Breast epithelium (tissue), 4 donors: ENCODE measurements at places on chromosomes 3 and 15. TPM values are rescaled to one million over a fixed set of nuclear protein-coding genes. Genes with fewer than 3 reads are reported as not detected.

RETNLB gene
- total RNA-seq, result not detected

DNA sequence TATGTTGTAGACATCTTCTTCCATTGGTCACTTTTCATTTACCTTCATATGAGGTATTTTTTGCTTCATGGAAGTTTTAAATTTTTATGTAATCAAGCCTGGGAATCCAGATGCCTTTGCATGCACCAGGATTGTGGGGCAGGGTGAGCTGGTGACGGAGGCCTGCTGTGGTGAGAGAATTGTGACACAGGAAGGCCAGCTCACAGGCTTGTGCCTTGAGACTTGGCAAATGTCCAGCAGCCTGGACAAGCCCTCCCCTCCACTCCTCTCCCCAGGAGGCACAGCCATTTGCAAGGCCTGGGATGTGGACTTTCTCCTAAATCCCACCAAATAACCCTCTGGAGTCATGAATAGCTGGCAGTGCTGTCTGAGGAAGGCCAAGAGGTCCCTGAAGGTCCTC lies 67.4 kb downstream of the RHCG start:
- no peak for DNase-seq

DNA sequence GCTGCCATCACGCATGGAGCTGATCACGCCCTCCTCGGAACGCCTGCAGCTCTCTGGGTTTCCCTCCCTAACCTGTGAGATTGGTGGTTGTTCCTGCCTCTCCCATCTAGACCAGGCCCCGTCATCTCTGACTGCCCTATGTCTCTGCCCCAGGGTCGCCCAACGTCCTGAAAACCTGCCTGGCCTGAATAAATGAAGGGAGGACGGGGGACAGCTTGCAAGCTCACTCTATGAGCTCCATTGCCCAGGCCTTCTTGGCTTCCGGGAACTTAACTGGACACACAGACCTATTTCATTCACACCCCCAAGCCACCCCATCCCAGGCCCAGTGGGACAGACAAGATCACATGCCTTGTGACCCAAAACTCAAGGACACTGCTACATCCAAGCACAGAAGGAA lies 274.2 kb downstream of the XXYLT1 start:
- DNase-seq, result no peak

GRCh38 chr15:73687351-73687750 lies 3.2 kb downstream of the CD276 start:
- no peak for DNase-seq

DNA sequence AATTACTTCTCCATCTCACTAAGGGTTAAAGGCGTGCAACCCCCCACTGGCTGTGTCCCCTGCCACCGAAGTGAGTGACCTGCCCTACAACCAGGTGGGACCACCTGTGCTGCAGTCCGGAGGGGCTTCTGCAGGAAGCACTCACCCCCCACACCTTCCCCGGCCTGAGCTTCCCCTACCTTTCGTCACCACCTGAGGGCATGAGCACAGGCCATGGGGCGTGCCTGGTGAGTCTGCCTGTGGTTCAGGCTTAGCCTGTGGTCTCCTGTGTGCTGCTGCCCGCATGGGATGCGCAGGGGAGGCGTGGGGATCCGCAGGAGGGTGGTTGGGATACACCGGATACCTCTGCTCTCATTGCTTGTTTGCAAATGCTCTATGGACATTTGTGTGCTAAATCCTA lies 46.0 kb downstream of the KLHL25 start:
- peak; percentile 37 for DNase-seq

- DNase-seq, result no peak
Measured at GRCh38 chr3:181344331-181344730, 354.8 kb upstream of the DNAJC19 start.

DNA sequence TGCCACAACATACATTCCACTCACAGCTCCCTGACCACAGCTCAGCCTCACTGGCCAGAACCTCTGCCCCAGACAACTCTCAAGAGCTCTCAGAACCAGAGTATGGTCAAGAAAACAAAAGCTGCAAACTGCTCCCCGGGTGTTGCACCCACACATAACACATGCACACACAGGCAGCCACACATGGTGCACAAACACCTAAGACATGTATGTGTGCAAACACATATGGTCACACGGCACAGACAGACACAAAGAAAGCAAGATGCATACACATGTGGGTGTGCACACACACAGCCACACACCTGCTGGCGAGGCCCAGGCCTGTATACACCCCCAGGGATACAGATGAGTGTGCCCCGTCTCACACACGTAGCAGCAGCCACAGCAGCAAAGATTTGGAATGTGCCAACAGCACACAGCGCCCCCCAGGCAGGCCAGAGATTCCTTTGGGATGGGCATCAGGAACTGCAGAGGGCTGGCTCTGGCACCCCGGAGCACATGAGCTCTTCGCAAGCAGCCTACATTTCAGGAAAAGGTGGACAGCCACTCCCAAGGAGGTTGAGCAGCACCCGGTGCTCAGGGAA lies 6.6 kb downstream of the KLF15 start:
- DNase-seq, result no peak
